ENCODE measurements at places on chromosomes 13 and 19.
A peak's percentile ranks its signal among the peaks of the same experiment; 100 is the strongest.

- no peak for DNase-seq
Observed at GRCh38 chr19:1164684-1165531, 9.2 kb downstream of the SBNO2 start.

GRCh38 chr19:18649371-18650020, 12.7 kb downstream of the KLHL26 start:
- DNase-seq: no peak

- no peak for DNase-seq
Observed at GRCh38 chr13:42696191-42696590, 85.2 kb upstream of the FAM216B start.

GRCh38 chr19:43455321-43456113, 9.9 kb downstream of the LYPD3 start:
- DNase-seq: peak; percentile 2

DNA sequence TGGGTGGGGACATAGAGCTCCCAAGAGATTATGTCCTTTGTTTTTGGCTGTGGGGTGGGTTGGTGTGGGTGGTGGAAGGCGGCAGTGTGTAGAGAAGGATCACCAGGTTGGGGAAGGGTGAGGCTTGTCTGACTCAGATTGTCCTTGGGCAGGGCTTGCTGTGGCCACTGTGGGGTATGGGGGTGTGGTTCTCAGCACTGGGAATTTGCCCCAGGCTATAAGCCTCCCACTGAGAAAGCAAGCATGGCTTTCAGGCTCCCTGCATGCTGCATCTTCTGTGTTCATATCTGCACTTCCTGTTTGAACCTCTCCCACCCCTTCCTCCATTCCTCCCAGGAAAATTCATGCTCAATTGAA, 34.9 kb downstream of the DNAJC15 start:
- peak; percentile 55 for DNase-seq

- DNase-seq: no peak
Observed at GRCh38 chr13:98676239-98676638, 76.2 kb downstream of the SLC15A1 start.

DNA sequence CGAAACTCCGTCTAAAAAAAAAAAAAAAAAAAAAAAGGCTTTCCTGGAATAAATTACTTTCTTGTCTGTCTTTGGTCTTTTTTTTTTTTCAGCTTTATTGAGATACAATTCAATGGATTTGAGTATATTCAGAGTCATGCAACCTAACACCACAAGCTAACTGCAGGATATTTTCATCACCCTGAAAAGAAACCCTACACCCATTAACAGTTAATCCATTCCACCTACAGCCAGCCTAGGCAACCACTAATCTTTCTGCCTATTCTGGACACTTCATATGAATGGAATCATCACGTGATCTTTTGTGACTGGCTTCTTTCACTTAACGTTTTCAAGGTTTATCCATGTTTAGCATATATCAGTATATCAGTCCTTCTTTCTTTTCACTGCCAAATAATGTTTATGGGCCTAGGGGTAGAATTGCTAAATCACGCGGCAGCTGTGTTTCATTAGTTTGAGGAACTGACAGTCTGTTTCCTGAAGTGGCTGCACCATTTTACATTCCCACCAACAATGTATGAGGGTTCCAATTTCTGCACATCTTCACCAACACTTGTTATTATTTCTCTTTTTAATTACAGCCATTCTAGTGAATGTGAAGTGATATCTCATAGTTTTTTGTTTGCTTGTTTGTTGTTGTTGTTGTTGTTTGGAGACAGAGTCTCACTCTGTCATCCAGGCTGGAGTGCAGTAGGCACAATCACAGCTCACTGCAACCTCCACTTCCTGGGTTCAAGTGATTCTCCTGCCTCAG, 19.9 kb downstream of the LRFN3 start:
- DNase-seq: no peak

DNA sequence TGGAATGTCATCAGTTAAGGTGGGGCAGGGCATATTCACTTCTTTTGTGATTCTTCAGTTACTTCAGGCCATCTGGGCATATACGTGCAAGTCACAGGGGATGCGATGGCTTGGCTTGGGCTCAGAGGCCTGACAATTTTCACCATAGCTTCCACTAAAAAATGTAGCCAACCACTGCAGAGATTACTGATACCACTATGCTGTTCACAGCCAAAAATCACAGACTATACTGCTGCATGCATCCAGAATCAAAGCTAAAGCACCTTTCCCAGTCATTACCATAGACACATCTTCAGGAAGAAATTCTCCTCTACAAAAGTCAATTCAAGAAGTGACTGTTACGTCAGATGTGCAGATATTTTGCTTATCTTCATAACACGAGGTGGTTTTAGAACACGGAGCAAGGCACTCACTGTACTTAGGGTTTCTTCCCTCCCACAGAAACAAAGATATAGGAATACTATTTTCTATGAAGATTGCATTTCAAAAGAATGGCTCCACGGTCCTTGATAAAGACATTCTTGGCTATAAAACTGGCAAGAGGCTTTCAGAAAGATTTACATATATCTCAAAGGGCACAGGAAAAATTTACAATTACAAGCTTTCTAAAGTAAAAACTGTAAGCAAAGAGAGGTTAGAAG, 1556.6 kb upstream of the PRR20A start:
- DNase-seq: no peak

GRCh38 chr13:24541127-24541475, 28.5 kb upstream of the PARP4 start:
- DNase-seq: no peak

DNA sequence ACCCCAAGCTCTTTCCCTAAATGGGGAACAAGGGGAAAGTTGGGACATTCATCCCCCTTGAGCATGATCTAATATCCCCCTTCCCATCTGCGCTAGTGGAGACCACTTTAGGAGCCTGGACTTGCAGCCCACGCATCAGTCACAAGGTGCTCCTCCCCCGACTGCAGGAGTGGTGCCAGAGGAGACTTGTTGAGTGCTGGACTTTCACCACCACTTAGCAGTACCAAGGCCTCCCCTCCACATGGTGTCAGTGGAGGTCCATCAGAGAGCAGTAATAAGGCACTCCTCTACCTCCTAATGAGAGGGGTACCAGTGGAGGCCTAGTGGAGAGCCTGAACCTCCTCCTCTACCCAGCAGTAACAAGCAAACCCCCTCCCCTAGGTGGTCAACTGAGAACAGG, 22.5 kb downstream of the CAB39L start:
- no peak for DNase-seq

DNA sequence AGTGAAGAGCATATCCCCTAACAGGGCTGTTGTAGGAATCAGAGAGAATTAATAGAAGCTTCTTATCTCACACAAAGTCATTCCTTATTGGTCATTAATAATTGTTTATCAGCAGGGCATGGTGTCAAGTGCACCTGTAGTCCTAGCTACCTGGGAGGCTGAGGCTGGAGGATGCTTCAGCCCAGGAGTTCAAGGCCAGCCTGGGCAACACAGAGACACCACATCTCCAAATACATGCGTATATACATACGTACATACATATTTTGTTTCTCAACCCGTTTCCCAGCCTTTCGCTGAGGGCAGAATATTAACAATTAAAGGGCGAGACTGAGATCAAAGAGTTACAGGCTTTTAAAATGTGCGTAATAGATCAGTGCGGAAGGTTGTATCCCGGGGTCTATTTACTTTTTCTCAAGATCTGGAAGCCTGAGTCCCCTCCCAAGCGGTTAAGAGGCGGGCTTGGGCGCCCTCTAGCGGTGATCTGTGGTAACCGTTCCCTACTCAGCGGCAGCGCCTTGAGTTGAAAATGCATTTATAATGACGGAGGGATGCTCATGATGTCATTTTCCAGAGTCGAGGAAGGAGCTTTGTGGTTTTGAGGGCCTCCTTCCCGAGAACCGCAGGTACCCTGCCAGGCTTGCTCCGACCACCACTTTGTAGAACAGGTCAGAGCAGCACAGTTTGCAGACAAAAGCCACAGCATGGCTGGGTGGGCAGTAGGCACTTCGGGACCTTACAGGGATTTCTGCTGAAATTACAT, 169.6 kb upstream of the GPR12 start:
- peak; percentile 67 for DNase-seq

DNA sequence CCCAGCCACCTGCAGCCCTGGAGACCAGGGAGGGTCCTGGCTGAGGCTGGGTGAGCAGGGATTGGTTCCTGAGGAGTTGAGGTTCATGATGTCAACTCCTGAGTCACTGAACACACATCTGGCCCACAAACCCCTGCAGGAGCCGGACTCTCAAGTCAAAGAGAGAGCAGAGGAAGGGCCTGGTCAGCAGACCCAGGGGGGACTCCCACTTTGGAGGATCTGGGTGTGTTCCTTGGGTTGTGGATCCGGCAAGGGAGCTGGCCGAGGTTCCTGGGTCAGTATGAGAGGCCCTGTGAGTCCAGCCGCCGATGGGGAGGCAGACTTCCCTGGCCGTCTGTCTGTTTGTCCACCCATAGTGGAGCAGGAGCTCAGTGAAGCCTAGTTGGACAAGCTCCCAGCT, 4.0 kb downstream of the SLC7A10 start:
- DNase-seq: no peak

- DNase-seq: no peak
Observed at GRCh38 chr13:80630685-80631121, 289.8 kb upstream of the SPRY2 start.

DNA sequence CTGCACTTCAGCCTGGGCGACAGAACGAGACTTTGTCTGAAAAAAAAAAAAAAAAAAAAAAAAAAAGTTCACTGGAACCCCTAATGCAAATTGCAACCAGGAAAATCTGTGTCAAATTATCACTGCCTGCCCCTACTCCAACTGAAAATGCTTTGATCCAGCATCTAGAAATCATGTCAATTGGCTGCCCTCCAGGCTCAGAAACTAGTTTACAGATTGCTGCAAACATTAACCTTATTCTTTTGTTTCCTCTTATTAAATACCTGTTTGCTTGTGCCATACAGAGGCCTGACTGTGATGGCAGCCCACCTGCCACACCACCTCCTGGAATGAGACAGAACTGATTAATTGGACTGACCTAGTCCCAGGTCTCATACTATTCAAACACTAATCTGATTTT, 18.6 kb upstream of the AKT2 start:
- DNase-seq: no peak

DNA sequence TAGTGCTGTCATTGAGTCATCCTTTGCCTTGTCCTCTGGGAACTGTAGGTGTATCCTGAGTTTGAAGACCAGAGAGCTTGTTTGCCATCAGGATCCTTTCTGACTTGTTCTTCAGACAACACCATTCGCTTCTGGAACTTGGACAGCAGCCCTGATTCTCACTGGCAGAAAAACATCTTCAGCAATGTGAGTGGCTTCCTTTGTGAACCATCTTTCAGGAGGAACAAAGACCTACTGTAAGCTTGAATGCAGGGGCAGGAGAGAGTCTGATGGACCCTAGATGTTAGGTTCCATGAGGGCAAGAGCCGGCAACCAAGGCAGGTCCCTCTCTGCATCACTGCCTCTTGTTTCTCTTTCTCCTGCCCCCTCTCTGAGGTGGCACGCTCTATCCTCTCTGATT, 26.7 kb downstream of the WDR62 start:
- DNase-seq: no peak

DNA sequence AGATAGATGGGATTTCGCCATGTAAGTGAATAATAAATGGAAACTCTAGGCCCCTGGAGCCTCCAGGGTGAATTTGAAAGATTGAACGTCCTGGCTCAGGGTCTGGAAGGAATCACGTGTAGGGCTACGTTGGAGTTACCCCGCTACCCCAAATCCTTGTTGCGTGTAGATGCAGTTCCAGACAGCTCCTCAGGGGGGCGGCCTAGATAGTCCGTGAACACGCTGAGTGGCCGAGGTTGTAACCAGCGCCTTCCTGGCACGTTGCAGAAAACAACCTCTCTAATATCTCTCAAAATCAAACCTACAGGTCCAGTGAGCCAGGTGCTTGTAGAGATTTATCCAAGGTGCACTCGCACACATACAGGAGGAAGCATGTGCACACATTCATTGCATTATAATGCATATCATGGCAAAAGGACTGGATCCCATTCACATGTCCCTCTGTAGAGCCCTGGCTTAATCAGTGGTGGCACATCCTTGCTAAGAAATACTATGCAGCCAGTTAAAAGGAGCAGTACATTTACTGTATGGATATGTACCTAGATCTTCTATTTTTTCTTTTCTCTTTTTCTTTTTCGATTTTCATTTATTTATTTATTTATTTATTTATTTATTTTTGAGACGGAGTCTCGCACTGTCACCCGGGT, 2.5 kb upstream of the KEAP1 start:
- no peak for DNase-seq

- DNase-seq: no peak
Observed at GRCh38 chr19:29963576-29963975, 21.5 kb downstream of the URI1 start.

DNA sequence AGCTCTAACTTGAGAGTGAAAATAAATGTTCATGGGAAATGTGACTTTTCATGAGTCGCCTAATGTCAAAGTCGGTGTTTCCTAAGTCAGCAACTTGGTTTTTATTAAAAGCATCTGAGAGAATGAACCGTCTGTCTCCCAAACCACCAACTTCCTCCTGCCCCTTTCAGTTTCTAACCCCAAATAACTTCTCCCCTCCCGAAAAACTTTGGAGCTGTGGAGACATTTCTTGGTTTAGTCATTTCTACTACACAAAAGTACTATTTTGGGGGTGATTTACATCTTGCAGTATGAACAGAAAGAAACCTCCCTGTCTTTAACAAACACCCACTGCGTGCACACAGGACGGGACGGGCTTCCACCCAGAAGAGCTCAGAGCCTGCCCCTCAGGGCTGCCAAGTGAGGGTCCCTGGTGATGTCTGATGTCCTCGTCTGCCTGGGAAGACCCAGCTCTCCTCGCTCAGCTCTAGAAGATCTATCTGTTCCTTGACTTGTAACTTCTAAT, 65.0 kb downstream of the RASA3 start:
- DNase-seq: no peak

Measured in NCI-H2081 (cell line).